ENCODE measurements at places on chromosomes 4 and X. TPM values are rescaled to one million over a fixed set of nuclear protein-coding genes. Genes with fewer than 3 reads are reported as not detected.
A peak's percentile ranks its signal among the peaks of the same experiment; 100 is the strongest.

GRCh38 chrX:13489454-13489853, 79.9 kb upstream of the EGFL6 start:
- H3K4me1 ChIP-seq: no peaks in the 10 kb centered on the region
- H3K4me3 ChIP-seq: no peak overlapping the region
- H3K27me3 ChIP-seq: no peaks in the 10 kb centered on the region
- DNase-seq: peak; percentile 81
- no peak overlapping the region for H3K27ac ChIP-seq

GRCh38 chr4:47538111-47538824, 53.2 kb downstream of the ATP10D start:
- peaks cover 10% of the 10 kb centered on the region for H3K36me3 ChIP-seq
- DNase-seq: no peak
- no peaks in the 10 kb centered on the region for H3K4me1 ChIP-seq
- H3K27me3 ChIP-seq: no peaks in the 10 kb centered on the region
- H3K4me3 ChIP-seq: no peak overlapping the region
- no peak overlapping the region for H3K27ac ChIP-seq

DNA sequence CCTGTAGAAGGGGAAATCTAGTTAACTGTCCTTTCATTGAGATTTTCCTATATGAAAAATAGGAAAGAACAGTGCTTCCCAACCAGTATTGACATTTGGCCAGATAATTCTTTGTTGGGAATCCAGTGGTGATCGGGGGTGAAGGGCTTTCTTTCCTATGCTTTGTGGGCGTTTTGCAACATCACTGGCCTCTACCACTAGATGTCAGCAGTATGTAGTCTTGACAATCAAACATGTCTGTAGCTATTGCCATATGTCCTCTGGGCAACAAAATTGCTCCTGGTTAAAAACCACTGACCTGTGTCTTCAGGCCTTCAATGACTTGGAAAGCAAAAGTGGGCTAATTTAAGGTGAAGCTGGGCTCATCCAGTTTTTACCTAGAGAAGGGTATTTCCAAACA, 658.5 kb downstream of the DACH2 start:
- H3K27ac ChIP-seq: no peak overlapping the region
- H3K27me3 ChIP-seq: no peaks in the 10 kb centered on the region
- no peaks in the 10 kb centered on the region for H3K4me1 ChIP-seq

DNA sequence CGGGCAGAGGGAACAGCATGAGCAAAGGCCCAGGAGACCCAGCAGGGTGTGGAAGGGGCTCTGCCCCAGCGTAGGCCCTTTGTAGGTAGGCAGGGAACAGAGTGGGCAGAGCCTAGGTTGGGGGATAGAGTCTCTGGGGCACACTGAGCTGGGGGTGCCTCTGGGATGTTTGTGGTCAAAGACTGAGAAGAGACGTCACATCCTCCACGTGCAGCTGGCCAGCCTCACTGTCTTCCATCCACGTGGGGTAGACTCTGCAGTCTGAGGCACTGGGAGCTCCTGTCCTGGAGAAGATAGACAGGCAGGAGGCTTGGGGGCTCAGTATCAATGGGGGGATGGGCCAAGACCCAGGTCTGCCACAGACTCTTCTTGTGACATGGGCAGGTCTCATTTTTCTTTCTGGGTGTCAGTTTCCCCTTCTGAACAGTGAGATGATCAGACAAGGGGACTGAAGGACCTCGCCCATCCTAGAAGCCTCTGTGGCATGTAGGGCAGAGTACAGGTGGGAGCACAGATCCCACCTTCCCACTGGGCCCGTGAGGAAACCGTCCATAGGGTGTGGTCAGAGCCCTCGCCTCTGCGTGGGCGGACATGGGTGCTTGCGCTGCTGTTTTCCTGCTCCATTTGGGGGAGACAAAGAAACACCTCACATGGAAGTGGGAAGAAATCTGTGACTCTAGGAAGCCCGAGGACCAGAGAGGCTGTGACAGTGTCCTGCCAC, 22.9 kb downstream of the WFS1 start:
- no peaks in the 10 kb centered on the region for H3K4me1 ChIP-seq
- no peaks in the 10 kb centered on the region for H3K27me3 ChIP-seq
- no peak overlapping the region for H3K27ac ChIP-seq
- H3K4me3 ChIP-seq: no peak overlapping the region

- H3K27me3 ChIP-seq: no peaks in the 10 kb centered on the region
- H3K36me3 ChIP-seq: no peaks in the 10 kb centered on the region
- no peaks in the 10 kb centered on the region for H3K4me1 ChIP-seq
These were observed 322.9 kb downstream of the BCOR start for GRCh38 chrX:39774774-39775328.

The CHST7 gene
- total RNA-seq: 33.6 TPM
